Foreskin keratinocyte (primary cell): ENCODE measurements at places on chromosomes 7 and 10. TPM values are rescaled to one million over a fixed set of nuclear protein-coding genes. Genes with fewer than 3 reads are reported as not detected.

C10orf95 gene
- 0.67 and 0.78 TPM in 2 replicates for polyA plus RNA-seq

GRCh38 chr10:25097669-25098411 is 77.0 kb upstream of the GPR158 start:
- DNase-seq: no peak

GRCh38 chr10:74249865-74250264 is 98.8 kb downstream of the ADK start:
- peak; percentile 19 for DNase-seq

- DNase-seq: no peak
Observed at GRCh38 chr10:33370434-33370930, 36.0 kb upstream of the NRP1 start.

DNA sequence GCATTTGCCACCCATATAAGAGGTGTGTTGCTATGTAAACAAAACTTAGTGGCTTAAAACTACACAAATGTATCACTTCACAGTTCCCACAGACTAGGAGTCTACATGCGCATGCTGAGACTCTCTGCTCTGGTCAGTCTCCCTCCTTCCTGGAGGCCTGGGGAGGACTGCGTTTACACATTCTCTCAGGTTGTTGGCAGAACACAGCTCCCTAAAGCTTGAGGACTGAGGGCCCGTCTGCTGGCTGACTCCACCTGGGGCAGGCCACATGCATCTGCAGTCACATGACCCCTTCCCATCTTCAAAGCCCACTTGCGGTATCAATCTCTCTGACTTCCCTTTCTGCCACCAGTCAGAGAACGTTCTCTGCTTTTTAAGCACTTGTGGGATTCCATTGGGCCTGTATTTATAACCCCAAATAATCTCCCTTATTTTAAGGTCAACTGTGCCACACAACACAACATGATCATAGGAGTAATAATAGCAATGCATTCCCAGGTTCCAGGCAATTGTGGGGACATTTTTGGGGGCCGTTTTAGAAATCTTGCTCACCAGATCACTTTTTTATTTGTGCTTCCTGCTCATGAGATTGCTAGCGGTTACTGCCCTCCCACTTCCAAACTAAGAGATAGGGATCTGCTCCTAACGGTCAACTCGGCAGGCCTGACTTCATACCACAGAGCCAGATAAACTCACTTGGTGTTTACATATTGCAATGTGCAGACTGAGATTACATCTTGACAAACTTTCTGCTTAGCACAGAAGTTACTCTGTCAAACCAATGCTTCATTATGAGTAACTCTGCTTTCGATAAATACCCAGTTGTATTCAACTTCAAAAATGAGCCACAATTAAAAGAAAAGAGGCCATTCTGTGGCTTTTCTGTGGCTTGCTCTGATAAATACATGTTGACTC is 96.3 kb downstream of the ALOX5 start:
- no peak for DNase-seq

DNA sequence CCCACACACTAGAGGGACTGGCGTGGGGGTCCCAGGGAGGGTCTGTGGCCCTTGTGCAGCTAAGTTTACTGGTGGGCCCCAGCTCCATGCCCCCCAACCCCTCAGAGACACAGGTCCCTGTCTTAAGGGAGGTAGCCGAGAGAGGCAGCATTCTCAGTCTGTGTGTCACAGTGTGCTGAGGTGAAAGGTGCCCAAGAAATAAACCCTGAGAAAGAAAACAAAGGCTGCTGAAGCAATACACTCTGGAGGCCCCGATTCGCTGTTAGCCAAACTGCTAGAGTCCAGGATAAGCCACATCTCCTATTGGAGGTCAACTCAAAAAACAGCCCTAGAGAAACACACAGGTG is 28.6 kb upstream of the NDST2 start:
- DNase-seq: no peak

SNX8 gene
- 51.0 and 52.8 TPM in 2 replicates for polyA plus RNA-seq

SMKR1 gene
- polyA plus RNA-seq: 0.78 and 1.0 TPM in 2 replicates

SPAM1 gene
- not detected in 2 replicates for polyA plus RNA-seq

DNA sequence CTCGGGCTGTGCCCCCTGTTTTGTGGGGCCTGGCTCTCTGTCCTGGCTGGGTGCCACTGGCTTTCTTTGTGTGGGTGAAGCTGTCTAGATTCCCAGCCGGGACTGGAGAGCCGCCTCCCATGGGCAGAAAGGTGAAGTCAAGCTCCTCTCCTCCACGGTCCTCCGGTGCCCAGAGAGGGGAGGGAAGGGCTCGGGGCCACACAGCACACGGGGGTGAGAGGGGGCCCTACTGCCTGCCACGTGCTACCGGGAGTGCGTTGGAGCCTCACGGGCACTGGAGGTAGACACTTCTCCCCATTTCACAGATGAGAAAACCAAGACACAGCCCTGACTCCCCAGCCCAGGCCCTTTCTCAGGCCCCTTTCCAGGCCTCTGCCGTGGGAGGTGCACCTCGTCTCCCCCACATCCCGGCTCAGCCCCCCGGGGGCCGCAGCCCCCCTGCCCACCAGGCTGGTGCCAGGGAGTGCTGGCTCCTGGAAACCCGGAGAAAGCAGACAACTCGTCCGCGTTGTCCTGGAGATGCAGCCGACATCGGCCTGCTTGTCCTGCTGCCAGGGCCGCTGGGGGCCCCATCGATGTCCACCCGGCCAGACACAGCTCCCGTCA is 55.8 kb downstream of the UNCX start:
- DNase-seq: no peak

- DNase-seq: no peak
Observed at GRCh38 chr7:157041514-157042277, 31.2 kb upstream of the MNX1 start.

DNA sequence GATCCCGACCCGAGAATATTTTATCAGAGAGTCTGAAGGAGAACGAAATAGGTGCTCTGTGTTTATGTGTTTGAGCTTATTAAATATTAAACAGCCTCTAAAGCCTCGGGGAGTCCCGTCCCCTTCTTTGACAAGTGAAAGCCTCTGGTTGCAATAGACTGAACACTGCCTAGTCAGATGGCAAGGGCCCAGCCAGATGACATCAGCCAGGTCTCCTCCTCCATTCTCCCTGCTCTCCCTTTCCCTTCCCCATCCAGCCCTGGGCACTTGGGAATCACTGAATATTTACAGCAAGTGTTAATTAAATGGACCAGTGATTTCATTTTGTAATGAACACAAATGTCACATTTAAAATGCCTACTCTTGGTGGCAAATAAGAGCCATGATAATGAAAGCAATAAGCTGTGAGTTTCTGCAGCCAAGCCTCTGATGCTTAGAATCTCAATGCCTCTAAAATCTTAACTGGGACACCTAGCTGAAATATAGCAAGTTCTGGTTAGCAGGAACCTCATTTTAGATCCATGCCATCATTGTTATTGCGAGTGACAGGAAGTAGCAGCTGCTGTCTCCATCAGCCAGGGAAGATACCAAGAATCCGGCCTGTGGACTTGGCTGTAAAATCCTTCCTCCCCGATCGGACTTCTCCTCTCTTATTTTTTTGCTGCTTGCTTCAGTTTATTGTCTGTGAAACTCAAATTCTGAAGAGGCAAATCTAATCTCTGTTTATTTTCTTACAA is 202.1 kb downstream of the PRPF18 start:
- no peak for DNase-seq

GRCh38 chr10:71378336-71379117 is 18.2 kb upstream of the CDH23 start:
- DNase-seq: no peak

DNA sequence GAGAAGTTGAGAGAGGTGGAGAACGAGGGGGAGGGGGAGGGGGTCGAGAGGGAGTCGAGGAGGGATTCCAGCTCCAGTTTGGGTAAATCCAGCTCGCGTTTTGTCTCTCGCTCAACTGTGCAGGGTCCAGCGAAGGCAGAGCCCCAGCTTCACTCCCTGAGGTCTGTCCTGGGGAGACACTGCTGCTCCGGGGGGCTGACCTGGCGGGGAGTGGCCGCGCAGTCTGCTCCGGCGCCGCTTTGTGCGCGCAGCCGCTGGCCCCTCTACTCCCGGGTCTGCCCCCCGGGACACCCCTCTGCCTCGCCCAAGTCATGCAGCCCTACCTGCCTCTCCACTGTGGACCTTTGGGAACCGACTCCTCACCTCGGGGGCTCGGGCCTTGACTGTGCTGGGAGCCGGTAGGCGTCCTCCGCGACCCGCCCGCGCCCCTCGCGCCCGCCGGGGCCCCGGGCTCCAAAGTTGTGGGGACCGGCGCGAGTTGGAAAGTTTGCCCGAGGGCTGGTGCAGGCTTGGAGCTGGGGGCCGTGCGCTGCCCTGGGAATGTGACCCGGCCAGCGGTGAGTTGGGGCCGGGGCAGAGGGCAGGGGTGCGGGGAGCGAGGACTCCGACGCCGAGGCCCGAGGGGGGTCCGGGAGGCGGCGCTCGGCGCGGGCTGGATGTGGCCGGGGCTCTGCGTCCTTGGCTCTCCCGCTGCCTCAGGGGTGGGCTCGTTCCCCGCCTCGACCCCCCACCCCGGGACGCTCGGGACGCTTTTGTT is at the start of gene TET1:
Gene TET1 (plus strand): TSS at position 152 of the 757 bp plus-strand sequence. CDS start 12,002 bp downstream, outside the sequence.
- DNase-seq: peak; percentile 12

INPP5F gene
- polyA plus RNA-seq: 14.1 and 16.6 TPM in 2 replicates

- DNase-seq: no peak
Observed at GRCh38 chr7:142391191-142391992, 133.5 kb upstream of the PRSS58 start.

GRCh38 chr10:86104156-86104555 is 262.4 kb downstream of the GRID1 start:
- no peak for DNase-seq

GRCh38 chr7:98946389-98946788 is 68.1 kb downstream of the TRRAP start:
- no peak for DNase-seq

GRCh38 chr7:141003172-141004065 is 11.3 kb downstream of the MRPS33 start:
- no peak for DNase-seq

GRCh38 chr10:13100349-13101294 is 659 bp downstream of the OPTN start:
- DNase-seq: peak; percentile 37

GRCh38 chr7:76509931-76510877 is at the start of gene UPK3B:
UPK3B (plus strand) TSS chr7:76510552; CDS start chr7:76510653, 101 bp downstream.
- peak; percentile 75 for DNase-seq

- no peak for DNase-seq
Observed at GRCh38 chr10:82908751-82909150, 1033.8 kb downstream of the NRG3 start.

SPDYE18 gene
- not detected in 2 replicates for polyA plus RNA-seq

- DNase-seq: no peak
Observed at GRCh38 chr7:131493581-131493980, 62.8 kb downstream of the PODXL start.

- DNase-seq: no peak
Observed at GRCh38 chr10:3433131-3433530, 260.5 kb upstream of the PITRM1 start.

ASB15 gene
- polyA plus RNA-seq: not detected in 2 replicates
